ENCODE measurements at places on chromosomes 1 and 21. TPM values are rescaled to one million over a fixed set of nuclear protein-coding genes. Genes with fewer than 3 reads are reported as not detected.

NBPF4 gene
- total RNA-seq = 0.18 TPM

GRCh38 chr1:55844322-55844721 lies 629.2 kb upstream of the USP24 start:
- DNase-seq = no peak

DNA sequence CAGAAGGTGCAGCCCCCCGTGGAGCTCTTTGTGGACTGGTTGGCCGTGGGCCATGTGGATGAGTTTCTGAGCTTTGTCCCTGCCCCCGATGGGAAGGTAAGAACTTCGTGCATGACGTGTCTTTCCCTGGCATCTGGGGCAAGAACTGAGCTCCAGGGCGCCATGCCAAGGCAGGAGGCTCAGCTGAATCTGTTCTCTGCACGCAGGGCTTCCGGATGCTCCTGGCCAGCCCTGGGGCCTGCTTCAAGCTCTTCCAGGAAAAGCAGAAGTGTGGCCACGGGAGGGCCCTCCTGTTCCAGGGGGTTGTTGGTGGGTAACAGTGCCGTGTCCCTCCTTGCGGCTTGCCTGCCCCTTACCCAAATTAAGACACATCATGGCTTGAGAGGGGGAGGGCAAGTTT lies 27.7 kb downstream of the PADI3 start:
- DNase-seq = no peak

- DNase-seq = no peak
These were observed 16.4 kb downstream of the RNF220 start for GRCh38 chr1:44421446-44421884.

Data from uterus (tissue), 4 donors.